Fibroblast of skin of left biceps (primary cell): ENCODE measurements at places on chromosomes 1 and 21.

DNA sequence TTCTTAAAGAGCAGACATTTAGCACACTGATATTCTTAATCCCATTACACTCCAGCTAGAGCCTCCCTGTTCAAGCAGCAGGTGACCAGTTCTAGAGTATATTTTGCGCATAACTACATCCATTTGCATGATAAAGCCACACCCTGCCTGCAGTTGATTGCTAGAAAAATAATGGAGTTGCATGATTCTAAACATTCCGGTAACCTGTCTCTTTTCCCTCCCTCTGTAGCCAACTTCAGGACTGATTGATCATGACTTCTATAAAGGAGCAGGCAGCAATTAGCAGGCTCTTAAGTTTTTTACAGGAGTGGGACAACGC is 14.9 kb downstream of the ARMH1 start:
- no peak for DNase-seq

GRCh38 chr1:204923201-204923600 is 52.5 kb downstream of the NFASC start:
- DNase-seq: no peak

- peak; percentile 37 for DNase-seq
These were observed 163.8 kb downstream of the EIF4G3 start for GRCh38 chr1:21012937-21013336.

DNA sequence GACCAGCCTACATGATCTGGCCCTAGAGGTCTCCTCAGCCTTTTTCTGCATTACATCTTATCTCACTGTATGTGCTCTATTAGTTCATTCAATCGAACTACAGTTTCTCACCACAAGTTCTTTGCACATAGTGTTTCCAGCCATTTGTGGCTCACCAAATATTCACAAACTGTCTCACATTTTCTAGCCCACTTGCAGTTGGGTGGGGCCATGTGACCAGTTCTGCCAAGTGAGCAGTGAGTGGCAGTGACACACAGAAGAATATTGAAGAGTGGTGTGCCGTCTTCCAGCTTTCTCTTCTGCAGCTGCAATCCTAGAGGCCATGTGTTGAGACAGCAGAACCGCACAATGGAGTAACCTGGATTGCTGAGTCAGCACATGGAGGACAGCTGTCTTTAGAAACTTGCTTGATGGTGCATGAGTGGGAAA is 103.2 kb upstream of the ZNF644 start:
- no peak for DNase-seq

DNA sequence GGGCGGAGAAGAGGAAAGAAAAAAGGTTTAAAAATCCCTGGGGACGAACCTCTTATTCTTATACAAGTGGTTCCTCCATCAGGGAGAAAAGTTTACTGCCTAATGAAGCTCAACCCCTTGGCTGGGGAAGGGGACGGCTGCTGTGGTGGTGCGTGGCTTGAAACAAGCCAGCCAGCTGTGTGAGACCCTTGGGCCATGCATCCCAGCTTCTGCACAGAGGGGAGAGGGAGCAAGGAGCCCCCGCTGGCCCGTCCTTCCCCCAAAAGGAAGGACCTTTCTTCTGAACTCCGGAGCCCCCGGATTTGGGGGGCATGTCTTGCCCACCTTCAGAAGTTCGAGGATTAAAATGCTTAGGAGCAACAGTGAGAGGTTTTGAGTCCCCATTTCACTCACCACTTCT is 67.3 kb downstream of the STUM start:
- DNase-seq: no peak

DNA sequence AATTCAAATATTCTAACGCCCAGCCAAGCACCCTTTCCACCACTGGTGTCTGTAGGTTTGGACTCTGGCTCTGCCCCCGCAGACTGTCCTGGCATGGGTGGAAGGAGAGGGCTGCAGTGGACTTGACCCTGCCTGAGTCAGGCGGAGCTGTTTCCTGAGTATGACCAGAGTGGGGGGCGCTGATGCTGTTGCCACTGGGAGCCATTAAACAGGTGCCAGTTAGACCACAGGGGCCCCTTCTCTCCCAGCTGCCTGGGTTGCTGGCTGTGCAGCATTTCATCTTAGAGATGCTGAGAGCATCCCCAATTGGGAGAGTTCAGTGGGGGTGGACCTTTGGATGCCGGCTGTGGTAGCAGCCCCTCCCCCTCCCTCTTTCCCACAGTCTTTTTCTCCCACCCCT is 539.5 kb downstream of the MATN1 start:
- no peak for DNase-seq

- DNase-seq: no peak
These were observed 81.9 kb downstream of the GALNT2 start for GRCh38 chr1:230148768-230149469.

DNA sequence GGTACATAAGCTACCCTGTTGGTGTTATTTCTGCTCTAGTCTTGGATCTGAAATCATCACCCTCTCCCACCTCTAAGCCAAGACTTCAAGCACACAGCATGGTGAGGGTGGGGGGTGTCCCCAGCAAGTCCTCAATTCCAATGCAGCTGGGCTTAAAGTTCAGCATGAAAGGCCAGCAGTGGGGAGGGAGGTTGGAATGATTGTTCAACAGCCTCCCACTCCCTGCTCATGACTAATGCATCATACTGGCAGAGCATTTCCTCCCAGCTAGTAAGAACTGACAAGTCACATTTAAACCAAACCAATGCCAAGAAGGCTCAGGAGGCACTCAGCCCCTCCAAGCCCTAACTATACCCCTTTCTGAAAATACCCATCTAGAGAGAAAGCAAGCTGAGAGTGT is 50.1 kb downstream of the TIAM1 start:
- DNase-seq: peak; percentile 70

GRCh38 chr1:2384941-2385481 is 6.3 kb downstream of the MORN1 start:
- DNase-seq: no peak

DNA sequence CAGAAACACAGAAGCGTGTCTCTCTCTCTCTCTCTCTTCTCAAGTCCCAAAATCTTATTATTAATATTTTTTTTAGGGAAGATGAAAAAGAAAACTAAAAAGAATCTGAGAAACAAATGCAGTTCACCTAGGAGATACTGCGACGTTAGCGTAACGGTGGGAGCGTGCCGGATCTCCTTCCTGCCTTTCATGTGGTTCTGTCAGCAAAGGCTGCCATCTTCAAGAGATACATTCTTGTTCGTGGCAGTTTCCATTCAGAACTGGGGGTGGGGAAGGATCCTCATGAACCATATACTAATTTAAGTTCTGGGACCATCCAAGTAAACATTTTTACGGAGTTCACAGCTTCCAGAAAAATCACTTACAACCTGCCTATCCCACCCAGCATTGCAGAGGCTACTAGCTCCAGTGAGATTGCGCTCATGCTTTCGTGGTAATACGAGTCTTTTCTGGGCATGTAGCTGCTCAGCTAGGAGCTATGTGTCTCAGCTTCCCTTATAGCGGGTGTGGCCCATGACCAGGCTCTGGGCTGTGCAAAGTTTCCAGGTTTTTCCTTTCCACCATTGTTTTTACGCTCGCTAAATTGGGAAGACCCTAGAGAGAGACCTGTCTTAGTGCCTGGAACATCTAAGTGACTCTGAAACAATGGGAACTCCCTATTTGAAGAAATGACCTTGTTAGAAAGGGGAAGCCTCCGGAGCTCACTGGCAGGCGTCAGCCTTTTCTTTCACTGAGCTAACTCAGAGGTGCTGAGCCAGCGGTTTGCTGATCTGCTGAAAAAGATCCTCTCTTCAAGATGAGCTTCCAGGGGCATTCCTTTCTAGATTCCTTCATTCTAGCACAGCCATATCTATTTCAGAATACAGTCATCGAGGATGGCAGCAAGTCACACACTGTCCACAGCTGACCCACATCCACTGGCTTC is 17.3 kb downstream of the SLAMF1 start:
- DNase-seq: no peak

GRCh38 chr1:31627930-31628559 is 10.6 kb downstream of the HCRTR1 start:
- DNase-seq: no peak

DNA sequence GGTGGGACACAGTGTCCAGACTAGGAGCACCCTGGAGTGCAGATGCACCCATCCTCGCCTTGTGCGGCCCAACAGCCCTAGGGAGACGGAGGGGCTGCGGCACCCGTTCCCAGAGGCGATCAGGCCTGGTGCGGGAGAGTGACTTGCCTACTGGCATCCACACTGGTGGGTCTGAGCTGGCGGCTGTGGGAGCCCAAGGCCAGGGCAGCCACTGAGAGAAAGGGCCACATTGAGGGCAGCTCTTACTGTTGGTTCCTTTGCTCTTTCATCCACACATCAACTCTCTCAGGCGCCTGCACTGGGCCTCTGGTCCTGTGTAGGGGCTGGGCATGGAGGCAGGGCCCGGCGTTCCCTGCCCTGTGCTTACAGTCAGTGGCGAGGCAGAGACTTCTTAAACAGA is 8.6 kb downstream of the PODN start:
- no peak for DNase-seq

DNA sequence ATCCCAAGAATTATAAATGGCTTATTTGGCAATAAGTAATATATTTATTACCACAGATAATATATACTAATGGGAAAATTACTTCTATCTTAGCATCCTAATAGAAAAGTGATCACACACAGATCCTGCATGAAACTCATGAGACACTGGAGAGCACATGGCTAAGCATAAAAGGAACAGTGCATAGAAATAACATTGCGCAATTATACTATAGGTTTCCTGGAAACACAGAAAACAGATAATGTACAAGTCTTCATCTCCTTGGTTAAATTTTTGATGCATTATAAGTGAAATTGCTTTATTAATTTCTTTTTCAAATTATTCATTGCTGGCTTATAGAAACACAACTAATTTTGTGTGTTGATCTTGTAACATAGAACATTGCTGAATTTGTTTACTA is 210.4 kb downstream of the USH2A start:
- DNase-seq: no peak

- no peak for DNase-seq
These were observed 170.3 kb upstream of the TMEM51 start for GRCh38 chr1:14983277-14983676.

DNA sequence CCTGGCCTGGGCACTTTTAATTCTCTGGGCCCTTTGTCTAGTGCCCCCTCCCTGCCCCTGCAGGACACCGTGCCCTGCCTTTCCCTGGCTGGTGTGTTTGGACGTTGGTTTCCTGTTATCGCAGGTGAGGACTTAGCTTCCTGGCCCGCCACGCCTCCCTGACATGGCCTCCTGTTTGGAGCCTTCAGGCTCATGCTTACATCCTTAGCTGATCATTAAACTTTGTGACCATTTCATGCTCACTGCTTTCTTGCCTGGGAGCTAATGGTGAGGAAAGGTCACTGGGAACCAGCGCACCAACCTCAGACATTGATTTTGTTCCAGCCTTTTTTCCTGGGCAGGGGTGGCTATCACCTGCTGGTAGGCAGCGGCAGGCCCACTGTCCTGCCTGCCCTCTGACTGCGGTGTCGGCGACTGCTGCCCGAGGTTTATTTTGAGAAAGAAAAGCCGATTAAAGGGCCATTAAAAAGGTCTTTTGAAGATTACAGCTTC is 3.7 kb downstream of the PFKL start:
- DNase-seq: no peak

DNA sequence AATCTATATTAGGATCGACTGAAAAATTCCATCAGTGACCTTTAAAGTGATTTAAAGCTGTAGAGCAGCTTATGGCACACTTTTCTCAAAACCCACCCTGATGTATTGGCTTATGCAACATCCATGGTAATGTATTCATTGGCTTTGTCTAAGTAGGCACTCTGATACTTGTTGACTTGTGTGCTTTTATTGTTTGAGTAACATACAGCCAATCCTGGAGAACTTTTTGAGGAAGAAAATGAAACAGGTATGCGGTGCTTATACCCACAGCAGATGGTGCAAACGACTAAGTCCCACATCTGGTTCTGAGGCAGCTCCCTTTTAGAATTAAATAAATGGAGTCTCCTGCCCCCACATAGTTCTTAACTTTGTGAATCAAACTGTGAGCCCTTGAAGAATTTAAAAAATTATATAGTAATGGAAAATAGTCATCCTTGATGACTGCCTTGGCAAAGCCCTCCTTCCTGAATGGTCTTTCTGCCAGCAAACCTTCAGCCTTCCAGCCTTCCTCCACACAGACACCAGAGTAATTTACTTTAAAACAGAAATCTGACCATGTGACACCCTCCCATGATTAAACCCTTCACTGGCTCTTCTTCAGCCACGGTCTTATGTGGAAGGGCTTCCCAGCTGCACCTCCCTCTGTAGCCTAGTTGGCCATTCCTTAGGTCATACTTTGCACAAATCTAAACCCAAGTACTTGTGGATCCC is 116.0 kb downstream of the BCAR3 start:
- no peak for DNase-seq

DNA sequence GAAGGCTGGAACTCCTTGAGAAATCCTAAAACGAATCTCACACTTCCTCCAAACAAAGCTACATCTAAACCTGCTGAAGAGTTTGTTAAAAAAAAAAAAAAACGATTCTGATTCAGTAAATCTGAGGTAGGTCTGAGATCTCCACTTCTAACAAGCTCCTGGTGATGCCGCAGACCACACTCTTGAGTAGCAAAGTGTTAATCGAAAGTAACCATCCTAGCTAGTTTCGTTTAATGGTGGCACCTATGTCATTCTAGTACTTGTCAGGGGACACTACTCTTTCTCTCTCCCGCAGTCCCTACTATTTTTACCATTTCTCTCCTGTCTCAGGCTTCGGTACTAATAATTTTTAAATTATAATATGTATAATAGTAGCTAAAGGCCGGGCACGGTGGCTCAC is 2.1 kb downstream of the CLCC1 start:
- DNase-seq: no peak
